Activated gamma-delta T cell treated with anti-CD3 and anti-CD28 coated beads, Interleukin-2, amount 50 U/mL, for 16 hours (primary cell): ENCODE measurements at places on chromosomes 7 and 10.

DNA sequence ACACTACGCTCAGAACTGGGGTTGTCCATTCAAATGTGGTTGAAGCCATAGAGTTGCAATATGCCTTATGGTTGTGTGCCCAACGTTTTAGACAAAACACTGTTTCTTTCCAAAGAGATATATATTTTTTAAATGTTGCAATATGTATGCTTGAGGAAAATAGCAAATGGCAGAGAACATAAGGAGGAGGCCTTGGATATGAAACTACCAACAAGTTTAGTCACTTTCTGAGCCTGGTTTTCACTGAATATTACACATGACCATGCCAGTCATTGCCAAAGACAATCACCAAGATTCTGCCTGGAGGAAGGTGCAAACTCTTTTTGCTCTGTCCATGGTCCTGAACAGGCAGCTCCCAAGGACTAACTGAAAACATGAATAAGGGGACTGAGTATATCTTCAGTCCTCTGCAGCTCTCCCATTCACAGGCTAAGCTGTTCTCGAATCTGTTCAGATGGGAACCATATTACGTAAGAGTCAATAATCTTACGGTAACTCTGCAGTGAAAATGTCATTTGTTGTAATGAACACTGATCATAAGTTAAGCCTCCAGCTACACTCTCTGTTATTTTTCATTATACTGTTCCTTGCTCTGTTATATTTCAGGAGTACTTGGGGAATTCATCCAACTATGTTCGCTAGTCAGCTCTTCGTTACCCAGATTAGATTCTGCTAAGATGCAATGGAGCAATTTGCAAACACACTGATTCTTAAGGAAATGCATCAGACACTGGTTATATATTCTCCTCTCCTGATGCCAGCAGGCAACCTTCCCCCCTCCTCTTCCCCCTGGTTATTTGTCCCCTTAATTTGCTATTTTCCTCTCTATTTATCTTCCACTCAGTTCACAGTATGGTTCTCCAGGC, 90.7 kb upstream of the C1QL3 start:
- DNase-seq = no peak

DNA sequence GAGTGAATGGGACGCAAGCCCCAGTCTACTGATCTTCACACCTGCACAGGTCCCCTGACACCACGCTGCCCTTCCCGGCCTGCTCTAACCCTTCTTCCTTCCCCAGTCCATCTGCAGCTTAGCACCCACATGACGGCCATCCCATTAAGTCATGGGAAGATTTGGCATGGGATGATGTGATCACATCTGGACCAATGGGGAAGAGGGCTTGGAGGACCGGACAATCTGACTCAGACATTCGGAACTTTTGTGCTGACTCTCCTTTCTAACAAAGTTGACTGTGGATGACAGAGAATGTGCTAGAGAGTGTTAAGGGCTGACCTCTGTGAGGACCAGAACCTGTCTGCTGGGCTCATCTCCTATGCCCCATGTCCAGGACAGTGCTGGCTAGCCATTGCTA, 15.6 kb downstream of the CXCL12 start:
- DNase-seq = no peak

DNA sequence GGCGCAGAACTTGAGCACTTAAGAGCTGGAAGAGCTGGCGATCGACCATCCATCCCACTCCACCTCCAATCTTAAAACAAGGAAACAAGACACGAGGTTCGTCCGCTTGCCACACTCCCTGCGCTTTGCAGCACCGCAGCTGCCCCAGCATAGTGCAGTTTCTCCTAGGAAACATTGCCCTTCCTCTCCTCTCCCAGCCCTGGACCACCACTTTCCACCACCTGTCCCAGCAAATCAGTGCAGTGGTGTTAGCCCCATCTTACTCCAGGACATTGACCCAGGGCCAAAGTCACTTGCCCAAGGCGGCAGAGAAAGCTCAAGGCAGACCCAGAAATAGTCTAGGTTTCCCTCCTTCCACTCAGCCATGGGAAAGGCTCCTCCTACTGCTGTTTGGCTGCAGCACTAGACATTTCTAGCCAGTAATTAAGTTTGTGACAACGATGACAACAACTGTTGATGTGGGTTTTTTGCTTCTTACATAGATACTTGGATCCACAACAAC, 1.5 kb upstream of the PARD3 start:
- no peak for DNase-seq

- no peak for DNase-seq
These were observed 300.2 kb downstream of the WDR37 start for GRCh38 chr10:1356349-1356748.

DNA sequence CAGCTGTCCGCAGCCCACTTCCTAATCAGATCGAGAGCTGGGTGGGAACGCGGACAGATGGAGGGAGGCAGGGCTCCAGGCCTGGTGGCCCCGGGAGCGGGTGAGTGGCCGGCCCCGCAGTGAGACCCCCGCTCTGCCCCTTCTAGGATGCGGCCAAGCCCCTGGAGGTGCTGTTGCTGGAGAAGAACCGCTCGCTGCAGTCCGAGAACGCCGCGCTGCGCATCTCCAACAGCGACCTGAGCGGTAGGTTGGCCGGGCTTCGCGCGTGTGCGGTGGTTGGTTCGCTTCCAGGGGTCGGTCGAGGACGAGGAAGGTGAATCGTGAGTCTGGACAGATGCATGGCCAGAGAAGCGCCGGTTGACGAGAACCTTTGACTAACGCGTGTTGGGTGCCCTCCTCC, 91.3 kb upstream of the SH2B2 start:
- no peak for DNase-seq

GRCh38 chr10:86824151-86824550, 67.7 kb downstream of the BMPR1A start:
- DNase-seq = no peak

DNA sequence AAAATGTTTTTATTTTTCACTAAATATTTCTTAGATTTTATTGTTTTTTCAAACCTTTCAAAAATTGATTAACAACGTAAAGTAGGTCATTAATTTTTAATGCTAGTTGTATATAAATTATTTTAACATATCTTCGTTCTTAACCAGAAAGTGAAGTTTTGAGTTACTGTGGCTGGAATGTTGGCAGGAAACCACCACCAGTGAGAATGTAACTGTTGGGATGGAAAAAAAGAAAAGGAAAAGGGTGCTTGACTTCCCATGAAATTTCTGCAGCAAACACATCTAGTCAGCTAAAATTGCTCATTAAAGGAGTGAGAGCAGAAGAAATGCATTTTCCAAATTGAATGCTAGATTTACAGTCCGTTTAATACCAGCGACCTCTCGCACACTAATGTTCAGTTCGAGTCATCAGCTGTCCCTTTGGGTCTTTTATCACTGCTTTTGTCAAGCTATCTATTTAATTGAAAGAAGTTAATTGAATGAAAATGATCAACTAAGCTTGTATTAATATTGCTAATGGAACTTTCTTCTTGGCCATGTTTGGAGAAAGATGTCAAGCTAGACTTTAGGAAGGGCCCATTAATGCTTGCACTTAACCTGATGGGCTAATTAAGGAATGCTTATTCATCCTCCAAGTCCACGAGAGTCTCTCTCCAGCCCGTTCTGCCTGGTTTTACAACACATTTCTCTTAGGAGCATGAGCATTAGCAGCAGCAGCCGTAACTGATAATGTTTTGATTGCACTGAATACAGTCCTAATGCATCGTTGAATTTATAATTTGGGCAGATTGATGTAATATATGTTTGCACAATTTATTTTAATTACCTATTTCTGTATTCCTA, 70.1 kb downstream of the UBE3C start:
- no peak for DNase-seq

GRCh38 chr10:101529725-101530553, 58.1 kb downstream of the POLL start:
- DNase-seq = no peak

DNA sequence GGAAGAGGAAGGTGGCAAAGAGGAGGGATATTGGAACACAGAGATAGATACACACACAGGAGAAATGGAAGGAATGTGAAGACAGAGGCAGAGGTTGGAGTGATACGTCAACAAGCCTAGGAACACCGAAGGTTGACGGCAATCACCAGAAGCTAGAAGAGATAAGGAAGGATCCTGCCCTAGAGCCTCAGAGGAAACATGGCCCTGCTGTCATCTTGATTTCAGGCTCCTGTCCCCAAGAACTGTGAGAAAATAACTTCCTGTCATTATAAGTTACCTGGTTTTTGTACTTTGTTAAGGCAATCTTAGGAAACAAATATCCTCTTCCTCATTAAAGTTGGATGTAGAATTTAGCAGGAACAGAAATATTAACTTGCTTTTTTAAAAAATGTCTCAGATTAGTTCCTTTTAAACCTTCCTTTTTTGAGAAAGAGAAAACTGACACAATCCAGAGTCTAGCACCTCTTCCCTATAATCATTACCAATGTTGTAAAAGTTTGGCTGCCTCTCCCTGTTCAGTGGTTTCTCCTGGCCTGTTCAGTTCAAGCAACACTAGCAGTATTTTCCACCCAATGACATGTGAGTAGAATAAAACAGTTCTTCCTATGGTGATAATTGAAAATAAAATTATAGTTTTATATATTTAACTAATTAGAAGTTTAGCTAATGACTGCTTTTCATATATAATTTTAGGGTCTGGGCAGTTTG, 28.8 kb upstream of the GNAI1 start:
- DNase-seq = no peak

DNA sequence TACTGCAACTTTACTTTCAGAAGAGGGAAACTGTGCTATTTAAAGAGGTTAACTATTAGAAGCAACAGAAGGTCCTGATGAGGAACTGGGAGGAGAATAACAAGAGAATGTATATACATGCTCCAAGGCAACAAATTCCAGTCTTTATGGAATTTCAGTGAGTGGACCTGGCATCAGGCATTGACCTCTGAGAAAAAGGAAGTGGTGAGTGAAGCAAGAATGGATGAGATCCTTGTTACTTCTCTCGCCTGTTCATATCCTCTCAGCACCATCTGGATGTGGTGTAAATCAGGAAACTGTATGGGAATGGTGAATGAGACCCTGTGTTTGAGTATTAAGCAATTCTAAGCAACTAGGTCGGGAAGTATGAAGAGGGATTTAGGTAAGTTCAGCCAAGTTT, 30.3 kb upstream of the KBTBD2 start:
- DNase-seq = no peak

DNA sequence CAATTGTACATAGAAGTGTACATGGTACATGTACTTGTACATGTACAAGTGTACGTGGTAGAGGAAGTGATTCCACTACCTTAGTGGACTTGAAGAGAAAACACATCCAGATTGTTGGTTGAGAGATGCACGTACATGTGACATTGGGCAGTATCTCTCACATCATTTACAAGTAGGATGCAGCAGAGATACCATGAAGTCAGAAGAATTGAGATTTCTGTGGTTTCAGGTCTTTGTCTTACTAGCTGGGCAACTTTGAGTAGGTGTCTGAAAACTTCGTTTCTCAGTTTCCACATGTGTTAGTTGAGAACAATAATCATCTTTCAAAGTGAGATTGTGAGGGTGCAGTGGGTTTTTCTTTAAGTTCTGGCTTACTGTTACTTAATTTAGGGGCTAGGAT, 21.5 kb downstream of the CLDN12 start:
- no peak for DNase-seq

DNA sequence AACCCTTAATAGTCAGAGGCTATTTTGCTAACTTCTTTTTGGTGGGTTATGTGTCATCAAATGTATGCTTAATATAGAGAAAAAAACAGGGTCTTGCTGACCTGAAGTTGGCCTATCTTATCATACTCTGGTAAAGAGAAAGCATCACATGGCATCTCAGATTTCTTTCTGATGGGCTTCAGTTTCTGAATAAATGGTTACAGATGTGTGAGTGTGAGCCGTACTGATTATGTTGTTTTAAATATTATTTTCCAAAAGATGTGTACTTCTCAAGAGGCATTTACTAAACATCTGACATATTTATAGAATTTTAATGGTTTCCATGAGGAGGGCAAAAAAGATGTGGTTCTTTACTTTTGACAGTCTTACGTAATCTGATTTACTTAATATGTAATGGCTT, 28.4 kb downstream of the BBS9 start:
- DNase-seq = no peak

GRCh38 chr7:104973909-104974415, 40.0 kb upstream of the KMT2E start:
- no peak for DNase-seq

- no peak for DNase-seq
These were observed 1.7 kb downstream of the EGFR start for GRCh38 chr7:55020466-55020871.

DNA sequence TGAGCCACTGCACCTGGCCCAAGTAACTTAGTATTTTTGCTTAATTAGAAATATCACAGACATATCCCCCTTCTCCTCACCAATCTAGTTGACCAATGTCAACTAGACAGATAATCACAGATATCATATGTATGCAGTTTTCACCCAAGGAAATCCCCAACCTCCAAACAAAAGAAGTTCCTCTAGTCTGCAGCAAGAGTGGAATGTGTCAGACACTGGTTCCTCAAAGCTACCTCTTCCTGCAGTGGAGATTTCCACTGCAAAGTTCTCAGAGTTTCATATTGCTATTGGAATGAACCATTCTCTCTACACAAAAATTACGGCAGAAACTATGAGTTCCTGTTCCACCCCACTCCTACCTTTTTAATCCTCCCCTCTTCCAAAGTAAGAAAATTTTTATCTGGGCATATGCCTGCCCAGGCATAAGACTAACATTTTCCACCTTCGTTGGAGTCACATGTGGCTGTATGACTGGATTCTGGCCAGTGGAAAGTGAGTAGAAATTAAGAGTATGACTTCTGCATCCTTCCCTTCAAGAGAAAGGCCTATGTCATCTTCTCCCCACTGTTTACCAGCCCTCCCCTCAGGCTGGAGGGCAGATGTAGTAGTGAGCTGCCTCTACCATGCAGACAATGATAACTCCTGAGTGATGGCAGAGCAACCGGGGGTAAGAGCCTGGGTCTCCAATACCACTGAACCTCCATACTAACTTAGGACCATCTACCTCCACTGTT, 103.0 kb downstream of the MYOF start:
- no peak for DNase-seq

GRCh38 chr10:73414230-73414945, 530 bp upstream of the ANXA7 start:
- no peak for DNase-seq

- DNase-seq = no peak
These were observed 175.0 kb downstream of the CFTR start for GRCh38 chr7:117654780-117655179.
